ENCODE measurements at places on chromosomes 3 and 15. TPM values are rescaled to one million over a fixed set of nuclear protein-coding genes. Genes with fewer than 3 reads are reported as not detected.

CHRNA7 gene
- total RNA-seq = 2.1 TPM

GASK1A gene
- total RNA-seq = 1.6 TPM

ZDHHC23 gene
- total RNA-seq = 3.5 TPM

AMT gene
- total RNA-seq = 1.7 TPM

NEO1 gene
- total RNA-seq = 14.4 TPM

FILIP1L gene
- 2.9 TPM for total RNA-seq

RNU5B-1 gene
- not detected for total RNA-seq

ITPKA gene
- 0.76 TPM for total RNA-seq

CNTN4 gene
- 0.61 TPM for total RNA-seq

ZNF501 gene
- total RNA-seq = 6.5 TPM

IGSF11 gene
- 0.09 TPM for total RNA-seq

SNX1 gene
- 54.8 TPM for total RNA-seq

PRTG gene
- 1.3 TPM for total RNA-seq

TRANK1 gene
- total RNA-seq = 5.0 TPM

CCR5 gene
- 0.62 TPM for total RNA-seq

NECTIN3 gene
- 1.4 TPM for total RNA-seq

KNG1 gene
- total RNA-seq = not detected

FBXO40 gene
- not detected for total RNA-seq

ANKRD63 gene
- total RNA-seq = not detected

C3orf49 gene
- not detected for total RNA-seq

DPPA2 gene
- not detected for total RNA-seq

WNT5A gene
- 15.8 TPM for total RNA-seq

MRPL46 gene
- total RNA-seq = 34.8 TPM

DVL3 gene
- 33.7 TPM for total RNA-seq

Data from esophagus squamous epithelium (tissue), 5 donors.